Activated effector memory CD4-positive, alpha-beta T cell treated with anti-CD3 and anti-CD28 coated beads, Interleukin-2, amount 50 U/mL, for 16 hours (primary cell): ENCODE measurements at places on chromosomes 3 and 15.
A peak's percentile ranks its signal among the peaks of the same experiment; 100 is the strongest.

GRCh38 chr3:62433396-62433795, 60.0 kb upstream of the FEZF2 start:
- DNase-seq, result no peak

DNA sequence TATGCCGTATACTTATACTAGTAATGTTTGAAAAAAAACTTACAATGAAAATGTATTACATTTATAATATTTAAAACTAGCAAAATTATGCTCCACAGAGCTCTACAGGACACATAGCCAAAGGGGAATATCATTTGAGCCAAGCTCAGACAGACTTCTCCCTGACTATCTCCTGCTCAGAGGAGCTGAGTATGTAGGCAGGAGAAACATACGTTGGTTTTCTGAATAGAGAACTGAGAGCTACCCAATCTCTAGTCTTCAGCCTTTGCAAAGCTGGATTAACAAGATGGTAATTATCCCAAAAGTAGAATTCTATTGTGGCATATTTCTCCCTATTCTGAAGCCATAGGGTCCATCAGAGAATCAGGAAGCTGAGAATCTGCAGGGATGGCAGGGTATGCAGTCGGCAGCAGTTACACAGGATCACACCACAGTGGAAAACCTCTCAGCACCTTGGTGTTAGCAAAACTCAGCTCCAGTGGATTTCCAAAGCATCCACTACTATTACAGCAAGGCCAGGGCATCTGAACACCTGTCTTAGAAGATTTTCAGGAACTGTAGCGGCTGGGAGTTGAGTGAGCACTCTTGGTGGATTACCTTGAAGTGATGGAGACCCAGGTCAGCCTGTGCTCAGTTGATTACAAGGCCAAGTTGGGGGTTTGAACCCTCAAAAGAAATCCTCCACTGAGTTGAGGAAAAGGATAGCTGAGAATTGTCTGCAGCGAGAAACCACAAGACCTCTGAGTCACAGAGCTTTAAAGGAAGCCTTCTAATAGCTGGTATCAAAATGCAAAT, 30.1 kb downstream of the GPR15 start:
- DNase-seq, result no peak

DNA sequence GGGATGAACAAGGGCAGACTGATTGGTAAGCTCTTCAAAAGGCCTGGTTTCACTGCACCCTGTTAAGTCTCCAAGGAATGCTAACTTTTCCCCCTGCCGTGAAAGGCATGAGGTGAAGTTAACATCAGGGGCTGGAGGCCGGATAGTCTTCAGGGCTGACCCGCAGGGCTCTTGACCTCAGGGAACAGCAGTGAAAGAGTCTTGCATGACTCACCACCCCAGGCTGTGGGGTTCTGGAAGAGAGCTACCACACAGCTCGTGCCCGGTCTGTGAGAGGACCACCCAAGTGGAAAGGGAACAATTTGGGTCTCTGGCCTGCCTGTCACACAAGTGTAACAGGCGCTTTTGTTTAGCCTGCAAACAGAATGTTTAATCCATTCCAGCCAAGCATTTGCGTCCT, 504.9 kb downstream of the EDEM1 start:
- no peak for DNase-seq

- DNase-seq, result no peak
Observed at GRCh38 chr3:64456674-64457073, 231.1 kb downstream of the ADAMTS9 start.

DNA sequence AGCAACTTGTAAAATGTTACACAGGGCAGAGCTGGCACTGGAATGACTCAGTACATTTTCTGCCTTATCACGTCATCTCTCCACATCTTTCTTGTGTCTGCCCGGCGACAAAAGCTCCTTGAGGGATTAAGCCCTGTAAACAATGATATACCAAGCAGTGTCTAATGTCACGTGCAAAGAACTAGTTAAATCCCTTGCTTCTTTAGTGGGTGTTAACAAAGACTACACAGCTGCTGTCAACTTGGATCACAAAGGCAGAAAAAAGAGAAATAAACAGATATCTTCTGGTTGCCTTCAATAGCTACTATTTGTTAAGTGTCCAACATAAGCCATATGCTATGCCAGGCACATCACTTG, 48.1 kb upstream of the FRMD4B start:
- no peak for DNase-seq

DNA sequence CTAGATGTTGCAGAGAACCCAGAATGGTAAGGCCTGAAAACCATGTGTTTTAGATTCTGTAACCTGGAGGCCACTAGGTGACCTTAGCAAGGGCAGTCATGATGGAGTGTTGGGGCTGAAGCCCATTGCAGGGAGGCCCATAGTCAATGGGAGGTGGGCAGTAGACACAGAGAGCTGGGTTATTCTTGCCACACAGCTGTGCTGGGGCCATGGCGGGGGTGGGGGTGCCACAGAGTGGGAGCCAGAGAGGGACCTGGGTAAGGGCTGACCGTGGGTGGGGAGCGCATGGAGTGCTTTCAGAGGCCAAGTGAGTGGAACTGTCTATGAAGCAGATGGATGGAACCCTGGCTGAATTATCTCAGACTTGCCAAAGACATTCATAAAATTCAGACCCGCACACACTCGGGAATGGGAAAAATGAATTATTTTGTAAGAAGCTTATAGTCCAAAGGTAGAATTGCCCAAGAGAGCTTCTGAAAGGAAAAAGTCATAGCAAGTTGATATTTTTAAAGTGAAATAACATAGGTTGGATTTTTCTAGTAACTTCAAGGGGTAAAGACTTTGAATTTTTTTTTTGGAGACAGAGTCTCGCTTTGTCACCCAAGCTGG, 53.9 kb downstream of the SMAD3 start:
- DNase-seq, result no peak

DNA sequence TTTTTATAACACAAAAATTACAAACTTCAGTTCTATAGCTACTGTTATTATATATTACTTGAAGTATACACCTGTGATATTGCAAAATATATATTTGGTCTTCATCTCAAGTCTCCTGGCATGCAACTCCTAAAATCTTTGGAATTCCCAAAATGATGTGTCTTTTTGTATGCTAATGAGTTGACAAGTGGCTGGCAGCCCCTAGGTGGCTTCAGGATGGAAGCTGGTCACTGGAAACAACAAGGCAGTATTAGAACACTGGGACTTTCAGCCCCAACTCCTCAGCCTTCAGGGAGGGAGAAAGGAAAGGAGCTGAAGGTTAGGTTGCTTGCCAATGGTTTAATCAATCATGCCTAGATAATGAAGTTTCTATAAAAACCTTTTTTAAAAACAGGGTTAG, 112.0 kb downstream of the SCAPER start:
- no peak for DNase-seq

DNA sequence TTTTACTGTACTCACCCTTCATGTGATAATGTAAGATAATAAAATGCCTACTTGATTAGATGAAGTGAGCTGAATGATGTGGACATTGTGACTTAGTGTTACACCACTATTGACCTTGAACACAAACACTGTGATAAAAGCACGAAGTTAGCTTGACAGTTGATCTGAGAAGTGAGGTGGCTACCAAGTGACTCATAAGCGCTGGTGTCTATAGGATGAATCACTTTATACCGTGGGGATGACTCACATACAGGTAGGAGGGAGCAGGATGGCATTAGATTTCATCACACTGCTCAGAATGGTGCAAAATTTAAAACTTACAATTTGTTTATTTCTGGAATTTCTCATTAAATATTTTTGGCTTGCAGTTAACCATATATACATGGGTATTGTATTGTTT, 174.7 kb upstream of the CNTN3 start:
- no peak for DNase-seq

DNA sequence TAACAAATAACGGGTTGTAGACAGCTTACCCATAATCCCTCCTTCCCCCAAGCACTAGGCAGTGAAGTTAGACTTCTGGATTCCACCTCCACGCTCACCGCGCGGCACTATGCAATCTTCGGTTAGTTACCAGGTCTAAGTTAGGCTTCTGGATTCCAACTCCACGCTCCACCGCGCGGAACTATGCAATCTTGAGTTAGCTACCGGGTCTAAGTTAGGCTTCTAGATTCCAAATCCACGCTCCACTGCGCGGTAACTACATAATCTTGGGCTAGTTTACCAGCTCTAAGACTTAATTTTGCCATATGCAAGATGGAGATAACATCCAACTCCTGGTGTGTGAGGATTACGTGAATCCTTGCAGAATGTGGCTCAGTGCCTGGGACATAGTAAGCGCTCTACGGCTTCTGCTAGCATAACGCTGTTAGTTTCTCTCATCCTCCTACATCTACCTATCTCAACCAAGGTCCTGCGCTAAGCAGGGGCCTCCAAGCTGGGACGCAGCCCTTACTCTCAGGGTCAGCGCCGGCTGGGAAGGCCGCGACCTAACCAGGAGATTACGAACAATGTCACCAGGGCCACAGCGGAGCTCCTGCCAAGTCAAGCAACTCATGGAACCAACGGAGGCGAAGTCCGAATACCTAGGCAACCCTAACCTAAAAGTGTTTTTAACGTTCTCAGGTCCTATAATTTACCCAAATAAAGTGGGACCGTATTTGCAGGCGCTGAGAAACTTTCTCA, 497 bp upstream of the RPLP1 start:
- DNase-seq, result peak; percentile 69

- no peak for DNase-seq
Observed at GRCh38 chr3:89180334-89180733, 72.9 kb downstream of the EPHA3 start.

DNA sequence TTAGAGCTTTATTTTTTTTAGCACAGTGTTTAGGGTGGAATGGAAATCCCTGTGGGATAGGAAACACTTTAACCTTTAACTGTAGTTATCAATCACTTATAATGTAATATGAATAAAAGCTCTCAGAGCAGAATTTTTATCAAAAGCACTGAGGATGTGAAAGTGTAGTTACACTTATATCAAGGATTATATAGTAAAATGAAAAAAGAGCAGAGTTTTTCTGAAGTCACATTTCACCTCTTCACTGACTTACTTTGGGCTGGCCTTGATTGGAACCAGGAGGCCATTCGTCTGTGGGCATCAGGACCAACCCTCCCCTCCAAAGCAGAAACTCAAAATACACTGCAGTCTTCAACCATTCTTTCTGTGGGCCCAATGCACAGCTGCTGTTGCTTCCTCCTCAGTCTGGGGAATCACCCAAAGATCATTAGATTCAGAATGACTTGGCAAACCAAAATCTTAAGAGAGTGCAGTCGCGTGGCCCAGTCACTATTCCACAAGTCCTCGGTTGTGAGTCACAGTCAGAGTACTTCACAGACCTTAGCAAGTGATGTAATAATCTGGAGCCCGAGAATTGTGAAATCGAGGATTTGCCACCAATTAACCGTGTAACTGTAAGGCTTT, 132.6 kb upstream of the COL8A1 start:
- no peak for DNase-seq

- DNase-seq, result no peak
Observed at GRCh38 chr3:114874522-114874971, 272.5 kb downstream of the ZBTB20 start.

DNA sequence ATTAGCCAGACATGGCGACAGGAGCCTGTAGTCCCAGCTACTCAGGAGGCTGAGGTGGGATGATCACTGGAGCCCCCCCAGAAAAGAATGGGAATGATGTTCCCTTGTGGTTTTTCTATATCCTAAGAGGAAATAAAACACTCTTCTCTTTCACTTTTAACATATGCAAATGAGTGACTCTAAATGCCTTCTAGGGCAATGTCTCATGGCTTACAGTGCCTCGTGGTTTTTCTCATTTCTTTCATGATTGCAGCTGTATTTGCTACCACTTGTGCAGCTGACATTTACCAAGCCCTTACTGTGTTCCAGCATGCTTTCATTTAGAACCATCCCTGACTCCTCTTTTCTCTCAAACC, 26.4 kb downstream of the STOML1 start:
- DNase-seq, result peak; percentile 47

GRCh38 chr3:31235062-31235700, 297.5 kb upstream of the STT3B start:
- DNase-seq, result no peak

GRCh38 chr3:28287046-28287445, 45.6 kb downstream of the CMC1 start:
- no peak for DNase-seq

GRCh38 chr3:53402326-53402725, 55.0 kb upstream of the DCP1A start:
- no peak for DNase-seq

GRCh38 chr3:184711493-184712247, at the start of gene MAGEF1:
Gene MAGEF1, minus strand, starts transcription at chr3:184712064. Its CDS starts 243 bp downstream, at chr3:184711821.
- peak; percentile 90 for DNase-seq

DNA sequence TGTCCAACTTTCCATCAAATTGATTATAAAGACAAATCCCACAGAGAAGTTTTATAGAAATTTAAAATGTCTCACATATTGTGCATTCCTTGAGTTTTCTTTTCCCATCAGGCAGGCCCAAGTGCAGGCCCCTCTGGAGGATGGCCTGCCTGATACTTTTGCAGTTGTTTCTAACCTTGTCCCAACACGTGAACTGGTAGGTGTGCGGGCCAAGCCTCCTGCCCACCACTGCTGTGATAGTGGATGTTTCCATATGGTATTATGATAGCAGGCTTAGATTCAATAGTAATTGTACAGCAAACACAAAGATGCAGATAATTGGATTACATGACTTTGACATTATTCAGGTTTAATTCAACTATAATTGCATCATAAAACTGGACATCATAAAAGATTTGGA, 1.4 kb downstream of the P2RY12 start:
- DNase-seq, result no peak

DNA sequence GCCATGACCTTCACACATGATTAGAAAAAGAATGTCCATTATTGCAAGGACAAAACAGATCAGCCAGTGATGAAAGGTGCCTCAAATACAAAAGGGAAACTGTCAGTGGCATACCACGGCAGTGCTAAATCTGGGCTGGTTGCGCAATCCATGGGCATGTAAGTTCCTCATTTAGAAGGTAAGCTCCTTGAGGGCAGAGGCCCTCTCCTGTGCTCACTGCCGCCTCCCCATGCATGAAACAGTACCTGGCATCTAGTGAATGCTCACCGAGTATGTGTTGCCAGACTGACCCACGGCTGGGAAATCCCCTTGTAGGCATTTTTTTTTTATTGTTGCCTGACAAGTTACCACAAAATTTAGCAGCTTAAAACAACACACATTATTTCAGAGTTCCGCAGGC, 312.1 kb upstream of the CHRM5 start:
- no peak for DNase-seq

DNA sequence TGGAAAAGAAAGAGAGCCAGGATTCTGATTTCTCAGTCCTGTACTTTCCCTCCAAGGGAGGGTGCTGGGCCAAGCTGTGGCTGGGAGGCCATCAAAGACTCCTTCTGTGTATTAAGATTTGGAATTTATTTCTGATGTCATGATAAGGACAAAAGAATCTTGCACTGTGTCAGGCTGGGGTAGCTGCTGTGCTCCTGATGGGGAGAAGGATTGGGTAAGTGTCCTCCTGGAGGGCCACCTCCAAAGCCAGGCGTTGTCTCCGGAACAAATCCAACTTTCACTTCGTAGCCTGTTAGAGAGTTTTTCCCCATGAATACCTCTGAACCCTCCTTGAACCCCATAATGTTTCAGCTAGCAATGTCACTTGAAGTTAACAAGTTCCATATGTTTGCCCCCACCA, 29.9 kb downstream of the CLDN11 start:
- no peak for DNase-seq
